Renal cortical epithelial cell (primary cell): ENCODE measurements at places on chromosomes 5 and 9. TPM values are rescaled to one million over a fixed set of nuclear protein-coding genes. Genes with fewer than 3 reads are reported as not detected.

Gene PCDHB10
- 0.35 and 0.85 TPM in 2 replicates for total RNA-seq

Gene RBM22
- total RNA-seq: 17.9 and 39.1 TPM in 2 replicates

DNA sequence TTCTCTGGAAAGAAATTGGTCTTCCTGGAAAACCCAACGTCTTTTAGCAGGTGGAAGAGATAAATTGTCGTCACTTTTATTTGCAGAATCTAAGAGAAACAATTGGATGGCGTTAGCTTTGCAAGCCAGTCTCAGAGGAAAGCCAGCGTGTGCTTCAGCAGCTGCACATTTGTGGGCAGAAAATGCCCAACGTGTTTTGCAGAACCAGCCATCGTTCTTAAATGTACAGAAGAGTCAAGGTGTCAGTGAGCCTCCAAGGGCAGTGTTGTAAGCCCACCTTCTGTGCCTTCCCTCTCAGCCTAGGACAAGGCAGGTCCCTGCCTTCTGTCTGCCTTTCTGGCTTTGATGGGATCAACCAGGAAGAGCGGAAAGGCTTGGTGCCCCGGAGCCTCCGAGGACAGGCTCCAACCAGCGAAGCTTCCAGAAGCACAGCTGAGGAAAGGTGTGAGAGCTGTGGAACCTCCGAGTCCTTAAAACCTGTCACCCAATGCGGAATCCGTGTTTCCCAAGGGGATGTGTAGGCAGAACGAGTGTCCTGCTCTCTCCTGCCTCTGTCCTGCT lies 116.0 kb upstream of the IRX2 start:
- no peak for DNase-seq

Gene SEC61B
- total RNA-seq: 70.1 and 134 TPM in 2 replicates

DNA sequence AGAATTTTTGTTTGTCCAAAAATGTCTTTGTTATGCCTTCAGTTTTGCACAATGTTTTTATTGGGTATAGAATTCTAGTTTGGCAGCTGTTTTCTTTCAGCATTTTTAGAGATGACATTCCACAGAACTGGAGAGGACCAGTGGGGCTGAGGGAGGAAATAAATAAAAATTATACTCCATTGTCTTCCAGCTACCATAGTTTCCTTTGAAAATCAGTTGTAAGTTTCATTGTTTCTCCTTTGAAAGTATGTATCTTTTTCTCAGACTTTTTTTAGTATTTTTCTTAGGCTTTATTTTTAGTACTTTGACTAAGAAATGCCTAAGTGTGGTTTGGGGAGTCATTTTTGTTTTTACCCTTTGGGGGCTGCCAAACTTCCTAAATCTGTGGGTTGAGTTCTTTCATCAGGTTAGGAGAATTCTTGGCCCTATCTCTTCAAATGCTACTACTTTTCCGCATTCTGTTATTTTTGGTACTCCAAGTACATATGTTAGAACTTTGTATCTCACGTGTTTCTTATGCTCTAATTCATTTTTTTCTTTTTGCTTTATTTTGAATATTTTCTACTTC lies 15.2 kb upstream of the FBLL1 start:
- peak; percentile 21 for DNase-seq

Gene SPATA6L
- 3.8 and 7.3 TPM in 2 replicates for total RNA-seq

DNA sequence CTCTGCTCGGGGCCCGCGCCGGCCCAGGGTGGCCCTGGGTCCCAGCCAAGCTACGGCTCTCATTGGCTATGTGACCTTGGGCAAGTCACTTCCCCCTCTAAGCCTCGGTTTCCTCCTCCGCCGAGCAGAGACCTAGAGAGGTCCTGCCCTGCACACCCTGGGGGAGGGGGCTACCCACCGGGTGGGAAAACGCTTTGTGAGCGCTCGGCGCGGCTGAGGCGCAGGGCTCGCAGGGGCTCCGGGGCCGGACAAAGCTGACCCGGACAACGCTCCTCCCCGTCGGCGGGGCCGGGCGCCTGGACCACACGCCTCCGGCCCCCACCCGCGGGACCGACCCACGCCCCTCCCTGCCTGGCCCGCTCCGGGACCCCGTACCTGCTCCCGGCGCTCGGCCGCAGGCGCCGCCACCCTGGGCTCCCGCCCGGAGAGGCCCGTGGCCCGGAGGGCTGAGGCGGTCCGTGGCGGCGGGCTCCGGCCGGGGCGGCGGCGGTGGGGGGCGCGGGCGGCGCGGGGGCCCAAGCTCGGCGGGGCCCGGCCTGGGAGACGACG lies 85.7 kb upstream of the MELK start:
- DNase-seq: no peak

Gene MARVELD2
- 22.9 and 26.6 TPM in 2 replicates for total RNA-seq

Gene PITX1
- 0.55 and 1.4 TPM in 2 replicates for total RNA-seq

Gene FGF1
- 0.15 and 1.7 TPM in 2 replicates for total RNA-seq

Gene CORO2A
- 4.9 and 5.5 TPM in 2 replicates for total RNA-seq

Gene SOHLH1
- not detected in 2 replicates for total RNA-seq

DNA sequence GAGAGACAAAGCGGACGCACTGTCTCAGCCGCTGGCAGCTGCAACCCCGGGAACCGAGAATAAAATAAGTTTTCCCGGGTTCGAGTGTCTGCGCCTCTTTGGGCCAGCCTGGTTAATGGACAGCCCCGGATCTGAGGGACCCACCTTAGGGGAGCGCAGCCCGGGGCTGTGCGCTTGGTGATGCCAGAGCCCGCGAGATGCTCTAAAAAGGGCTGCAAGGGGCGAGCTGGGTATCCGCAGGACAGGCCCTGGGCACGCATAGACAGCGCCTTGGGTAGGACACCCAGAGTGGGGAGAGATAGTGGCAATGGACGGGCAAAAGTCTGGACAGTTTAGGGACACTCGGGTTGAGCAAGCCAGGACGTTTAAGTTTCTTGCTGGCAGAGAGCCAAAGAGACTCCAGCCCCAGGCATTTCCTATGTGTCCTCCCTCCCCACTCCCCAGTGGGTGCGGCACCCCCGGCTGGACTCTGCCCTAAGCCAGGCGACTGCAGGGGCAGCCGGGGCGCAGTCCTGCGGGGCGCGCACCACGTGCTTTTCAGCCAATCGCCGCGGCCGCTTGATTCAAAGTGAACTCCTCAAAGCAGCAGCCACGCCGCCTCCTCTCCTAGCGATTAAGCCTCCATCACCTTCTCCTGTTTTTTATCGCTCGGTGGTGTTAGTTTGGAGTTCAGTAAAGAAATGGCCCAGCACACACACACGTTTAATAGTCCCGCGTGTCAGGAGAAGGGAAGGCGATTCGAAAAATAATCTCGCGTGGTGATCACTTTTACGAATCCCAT lies 616 bp upstream of the ENC1 start:
- no peak for DNase-seq

DNA sequence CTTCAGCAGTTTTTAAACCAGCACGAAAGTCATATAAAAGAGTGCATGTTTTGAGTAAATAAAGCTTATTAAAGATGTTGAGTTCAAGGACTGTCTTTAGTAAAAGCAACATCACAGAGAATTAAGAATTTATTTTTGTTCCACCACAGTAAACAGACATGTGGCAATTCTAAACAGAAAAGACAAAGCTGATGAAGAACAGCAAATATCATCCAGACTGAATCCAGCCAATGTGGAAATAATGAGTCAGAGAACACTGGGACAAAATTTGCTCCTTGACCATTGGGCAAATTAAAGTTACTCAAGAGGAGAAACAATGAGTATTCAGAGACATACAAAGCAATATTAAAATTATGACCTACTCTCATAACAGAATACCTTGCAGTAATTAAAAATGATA lies 28.8 kb downstream of the OR2K2 start:
- DNase-seq: peak; percentile 62

Gene MED22
- total RNA-seq: 17.7 and 31.6 TPM in 2 replicates

DNA sequence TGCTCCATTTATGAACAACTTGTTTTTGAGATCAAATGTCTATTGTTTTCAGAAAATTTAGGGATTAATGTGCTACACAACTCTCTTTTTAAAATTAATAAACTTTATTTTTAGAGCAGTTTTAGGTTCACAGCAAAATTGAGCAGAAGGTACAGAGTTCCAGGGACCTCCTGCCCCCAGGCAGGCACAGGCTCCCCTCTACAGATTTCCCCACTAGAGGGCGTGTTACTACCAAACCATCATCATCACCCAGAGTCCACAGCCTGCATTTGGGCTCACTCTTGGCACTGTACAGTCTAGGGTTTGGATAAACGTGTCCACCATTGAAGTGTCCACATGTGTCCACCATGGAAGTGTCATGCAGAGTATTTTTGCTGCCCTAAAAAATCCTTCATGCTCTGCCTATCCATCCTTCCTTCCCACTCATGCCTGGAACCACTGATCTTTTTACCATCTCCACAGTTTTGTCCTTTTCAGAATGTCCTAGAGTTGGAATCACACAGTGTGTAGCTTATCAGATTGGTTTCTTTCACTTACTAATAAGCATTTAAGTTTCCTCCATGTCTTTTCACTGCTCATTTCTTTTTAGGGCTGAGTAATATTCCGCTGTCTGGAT lies 61.7 kb downstream of the MRPL36 start:
- peak; percentile 4 for DNase-seq

DNA sequence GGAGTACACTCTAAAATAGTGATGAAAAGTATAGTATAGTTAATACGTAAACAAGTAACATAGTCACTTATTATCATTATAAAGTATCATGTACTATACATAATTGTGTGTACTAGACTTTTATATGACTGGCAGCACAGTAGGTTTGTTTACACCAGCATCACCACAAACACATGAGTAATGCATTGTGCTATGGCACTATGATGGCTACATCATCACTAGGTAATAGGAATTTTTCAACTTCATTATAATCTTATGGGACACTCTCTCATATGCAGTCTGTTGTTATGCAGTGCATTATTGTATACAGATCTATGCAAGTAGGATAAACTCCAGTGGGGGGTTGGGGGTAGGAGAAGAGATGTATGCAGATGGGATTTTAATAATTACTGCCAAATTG lies 52.7 kb upstream of the ELL2 start:
- DNase-seq: no peak

GRCh38 chr5:130168211-130168610 lies 263.9 kb downstream of the CHSY3 start:
- DNase-seq: peak; percentile 7

GRCh38 chr9:123399803-123400378 lies 43.9 kb downstream of the CRB2 start:
- DNase-seq: no peak

- peak; percentile 72 for DNase-seq
These were observed 19.3 kb upstream of the RAPGEF1 start for GRCh38 chr9:131759017-131759647.

GRCh38 chr9:129175515-129175824 lies 2.6 kb downstream of the IER5L start:
- no peak for DNase-seq

Gene CLIC3
- 0.85 and 1.9 TPM in 2 replicates for total RNA-seq

GRCh38 chr5:9483779-9484178 lies 62.1 kb downstream of the SEMA5A start:
- no peak for DNase-seq
